Uterus (tissue), 4 donors: ENCODE measurements at places on chromosomes 1 and 21. TPM values are rescaled to one million over a fixed set of nuclear protein-coding genes. Genes with fewer than 3 reads are reported as not detected.

DNA sequence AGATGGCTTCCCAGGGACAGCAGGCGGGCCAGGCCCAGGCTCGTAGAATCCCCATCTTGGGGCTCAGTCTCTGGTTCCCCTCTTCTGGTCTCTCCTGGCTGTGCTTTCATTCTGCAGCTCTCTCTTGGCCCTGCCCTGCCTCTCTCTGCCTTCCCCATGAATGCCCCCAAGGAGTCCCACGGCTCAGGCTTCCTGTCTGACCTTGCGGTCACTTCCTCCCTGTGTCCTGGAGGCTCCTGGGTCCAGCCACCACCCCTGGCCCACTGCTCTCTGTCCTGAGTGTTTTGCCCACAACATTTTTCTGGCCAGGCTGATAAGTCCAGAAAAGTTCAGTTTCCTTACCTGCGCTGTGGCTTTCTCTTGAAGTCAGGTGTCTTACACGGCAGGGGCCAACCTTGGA is 29.1 kb downstream of the PIGP start:
- DNase-seq: no peak

DNA sequence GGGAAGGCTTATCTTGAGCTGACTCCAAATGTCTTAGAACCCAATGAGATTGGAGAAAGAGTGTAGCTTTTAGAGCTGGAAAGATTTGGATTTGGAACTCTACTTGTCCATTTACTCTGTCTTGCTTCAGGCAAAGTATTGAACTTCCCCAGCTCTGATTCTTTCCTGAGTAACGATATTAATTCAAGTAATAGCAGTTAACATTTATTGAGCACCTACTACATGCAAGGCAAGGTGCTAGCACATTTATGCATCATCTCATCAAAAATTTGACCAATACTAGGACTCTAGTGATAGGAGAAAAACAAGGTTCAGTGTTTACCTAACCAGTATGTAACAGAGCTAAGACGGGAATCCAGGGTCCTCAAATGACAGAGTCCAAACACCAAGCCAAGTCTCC is 2.5 kb upstream of the LRRN2 start:
- DNase-seq: no peak

The CASQ2 gene
- total RNA-seq: 2.1 TPM

The NBPF20 gene
- 1.3 TPM for total RNA-seq

DNA sequence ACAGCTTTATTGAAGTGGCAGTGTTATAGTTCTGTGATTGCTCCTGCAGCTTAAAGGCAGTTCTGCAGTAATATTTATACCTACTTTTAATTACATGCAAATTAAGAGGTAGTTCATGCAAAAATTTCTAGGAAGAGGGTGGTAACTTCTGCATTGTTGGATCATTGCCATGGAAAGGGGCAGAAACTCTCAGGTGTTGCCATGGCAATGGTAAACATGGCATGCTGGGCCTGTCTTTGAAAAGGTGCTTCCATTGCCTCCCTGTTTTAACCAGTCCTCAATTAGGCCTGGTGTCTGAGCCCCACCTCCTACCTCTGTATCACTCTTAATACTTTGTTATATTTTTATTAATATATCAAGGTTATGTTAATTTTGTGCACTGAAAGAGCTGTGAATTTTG is 104.7 kb downstream of the DISC1 start:
- DNase-seq: no peak

DNA sequence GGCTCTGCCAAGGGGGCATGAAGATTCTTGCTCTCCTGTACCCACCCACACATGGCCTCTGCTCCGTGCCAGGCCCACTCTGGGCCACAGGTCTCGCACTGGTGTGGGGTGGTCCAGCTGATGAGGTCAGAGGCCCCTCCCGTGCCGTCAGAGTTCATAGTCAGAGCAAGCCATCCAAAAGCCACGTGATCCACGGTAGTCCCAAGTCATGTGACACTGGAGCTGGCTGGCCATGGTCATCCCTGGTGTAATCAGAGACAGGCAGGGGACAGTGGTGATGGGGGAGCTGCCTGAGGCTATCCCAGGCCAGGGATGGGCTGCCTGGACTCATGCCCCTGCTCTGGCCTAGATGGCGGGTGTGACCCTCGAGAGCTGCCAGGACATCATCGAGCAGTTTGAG is 10.5 kb downstream of the PLCH2 start:
- no peak for DNase-seq

The PTAFR gene
- total RNA-seq: under 0.01 TPM

- DNase-seq: no peak
These were observed 222.6 kb downstream of the COL24A1 start for GRCh38 chr1:85933961-85934360.

DNA sequence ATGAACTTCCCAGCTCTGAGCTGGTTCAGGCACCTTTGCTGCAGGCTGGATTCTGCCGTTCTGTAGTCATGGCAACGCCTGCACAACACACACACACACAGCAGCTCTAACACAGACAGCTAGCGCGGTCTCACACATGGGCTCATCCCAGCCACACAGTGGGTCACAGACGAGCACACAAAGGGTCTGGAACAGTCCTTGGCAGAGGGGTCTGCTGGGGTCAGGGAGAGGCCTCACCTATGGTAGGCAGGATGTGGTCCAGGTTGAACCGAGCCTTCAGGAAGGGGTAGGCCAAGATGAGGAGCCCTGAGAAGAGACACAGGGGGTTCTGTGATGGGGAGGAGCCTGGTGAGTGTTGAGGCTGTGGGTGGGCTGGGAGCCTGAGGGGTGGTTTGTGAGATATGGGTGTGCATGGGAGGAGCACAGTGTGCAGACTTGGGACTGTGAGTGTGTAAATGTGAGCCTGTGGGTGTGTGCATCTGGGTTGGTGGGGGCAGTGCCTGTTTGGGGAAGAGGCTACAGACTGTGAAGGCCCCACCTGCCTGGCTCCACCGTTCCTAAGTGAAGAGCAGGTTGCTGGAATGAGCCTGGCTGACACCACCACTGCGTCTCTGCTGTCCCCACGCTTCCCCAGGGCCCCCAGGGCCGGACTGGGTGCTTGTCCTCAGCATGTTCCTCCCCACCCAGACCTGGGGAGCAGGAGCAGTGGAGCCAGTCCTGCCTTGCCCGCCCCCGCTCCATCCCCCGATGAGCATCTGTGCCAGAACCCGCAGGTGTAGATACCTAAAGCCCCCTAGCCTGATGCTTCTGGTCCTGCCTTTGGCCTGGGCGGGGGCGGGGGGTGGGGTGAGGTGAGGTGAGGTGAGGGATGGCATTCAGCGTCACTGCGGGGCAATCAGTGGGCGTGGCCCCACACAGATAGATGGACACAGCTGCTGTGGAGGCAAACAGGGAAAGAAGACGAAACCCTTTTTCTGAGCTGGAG is 1.5 kb downstream of the KNCN start:
- DNase-seq: no peak
